ENCODE measurements at places on chromosomes 12 and 14. TPM values are rescaled to one million over a fixed set of nuclear protein-coding genes. Genes with fewer than 3 reads are reported as not detected.

The TGM1 gene
- not detected for total RNA-seq

DNA sequence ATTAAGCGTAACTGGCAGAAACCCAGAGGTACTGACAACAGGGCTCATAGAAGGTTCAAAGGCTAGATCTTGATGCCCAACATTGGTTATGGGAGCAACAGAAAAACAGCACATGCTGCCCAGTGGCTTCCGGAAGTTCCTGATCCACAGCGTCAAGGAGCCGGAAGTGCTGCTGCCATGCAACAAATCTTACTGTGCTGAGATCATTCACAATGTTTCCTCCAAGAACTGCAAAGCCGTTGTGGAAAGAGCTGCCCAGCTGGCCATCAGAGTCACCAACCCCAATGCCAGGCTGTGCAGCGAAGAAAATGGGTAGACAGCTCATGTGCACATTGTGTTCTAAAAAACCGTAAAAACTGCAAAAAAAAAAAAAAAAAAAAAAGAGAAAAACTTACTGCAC is 192.3 kb downstream of the MON2 start:
- no peak overlapping the region for H3K27ac ChIP-seq
- H3K27me3 ChIP-seq = no peaks in the 10 kb centered on the region
- no peak overlapping the region for H3K4me3 ChIP-seq
- DNase-seq = no peak
- H3K36me3 ChIP-seq = no peaks in the 10 kb centered on the region
- H3K4me1 ChIP-seq = peaks cover 9% of the 10 kb centered on the region

GRCh38 chr12:54082397-54082892 is 28.8 kb downstream of the HOXC4 start:
- no peak overlapping the region for H3K27ac ChIP-seq
- no peaks in the 10 kb centered on the region for H3K36me3 ChIP-seq
- H3K4me1 ChIP-seq = no peaks in the 10 kb centered on the region
- H3K27me3 ChIP-seq = no peaks in the 10 kb centered on the region
- DNase-seq = no peak

DNA sequence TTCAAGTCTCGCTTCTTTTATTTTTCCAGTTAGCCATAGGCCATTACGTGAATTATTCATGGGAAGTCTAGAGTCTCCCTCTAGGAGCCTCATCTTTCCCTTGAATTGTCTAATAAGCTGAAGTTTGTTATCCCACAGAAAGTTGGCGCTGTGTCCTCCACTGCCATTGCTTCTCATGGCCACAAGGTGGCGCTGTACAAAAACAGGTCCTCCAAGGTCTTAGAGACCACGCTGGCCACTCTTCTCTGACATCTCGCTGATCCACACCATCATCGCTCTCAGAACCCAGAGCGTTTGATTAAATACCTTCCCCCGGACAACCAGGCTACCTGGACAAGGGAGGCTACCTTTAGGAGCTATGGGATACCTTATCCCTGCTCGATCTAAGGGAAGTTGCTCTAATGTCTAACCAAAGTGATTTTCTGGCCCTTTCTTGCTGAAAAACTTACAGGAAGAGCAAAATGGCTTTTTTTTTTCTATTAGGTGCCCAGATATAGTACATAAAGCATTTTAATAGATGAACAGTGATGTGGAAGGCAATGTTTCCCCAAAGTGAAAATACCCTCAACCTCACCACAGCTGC is 110.0 kb downstream of the CCDC60 start:
- no peaks in the 10 kb centered on the region for H3K4me1 ChIP-seq
- H3K27ac ChIP-seq = no peak overlapping the region
- no peaks in the 10 kb centered on the region for H3K36me3 ChIP-seq
- no peaks in the 10 kb centered on the region for H3K27me3 ChIP-seq

DNA sequence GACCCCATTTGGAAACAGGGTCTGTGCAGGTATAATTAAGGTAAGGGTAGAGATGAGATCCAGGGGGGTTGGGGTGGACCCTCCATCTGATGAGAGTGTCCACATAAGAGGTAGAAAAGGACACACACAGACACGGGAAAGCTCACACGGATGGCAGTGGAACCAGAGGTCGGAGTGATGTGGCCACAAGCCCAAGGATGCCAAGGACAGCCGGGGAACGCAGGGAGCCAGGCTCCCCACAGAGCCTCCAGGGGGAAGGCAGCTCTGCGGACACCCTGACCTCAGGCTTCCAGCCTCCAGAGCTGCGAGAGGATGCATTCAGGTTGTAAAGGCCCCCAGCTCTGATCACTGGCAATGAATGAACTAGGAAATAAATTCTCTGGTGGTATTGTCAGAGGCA is 33.0 kb downstream of the RIMBP2 start:
- H3K4me1 ChIP-seq = no peaks in the 10 kb centered on the region
- H3K36me3 ChIP-seq = no peaks in the 10 kb centered on the region
- H3K4me3 ChIP-seq = no peak overlapping the region
- H3K27ac ChIP-seq = no peak overlapping the region

Measured in thoracic aorta (tissue), 2 donors.